ENCODE measurements at places on chromosomes 1 and 21.

- DNase-seq = no peak
These were observed 518.5 kb upstream of the ZRANB2 start for GRCh38 chr1:71599306-71599705.

GRCh38 chr1:167137793-167138510, 44.1 kb downstream of the STYXL2 start:
- no peak for DNase-seq

- DNase-seq = no peak
These were observed 214.4 kb upstream of the DAB1 start for GRCh38 chr1:57638239-57638638.

DNA sequence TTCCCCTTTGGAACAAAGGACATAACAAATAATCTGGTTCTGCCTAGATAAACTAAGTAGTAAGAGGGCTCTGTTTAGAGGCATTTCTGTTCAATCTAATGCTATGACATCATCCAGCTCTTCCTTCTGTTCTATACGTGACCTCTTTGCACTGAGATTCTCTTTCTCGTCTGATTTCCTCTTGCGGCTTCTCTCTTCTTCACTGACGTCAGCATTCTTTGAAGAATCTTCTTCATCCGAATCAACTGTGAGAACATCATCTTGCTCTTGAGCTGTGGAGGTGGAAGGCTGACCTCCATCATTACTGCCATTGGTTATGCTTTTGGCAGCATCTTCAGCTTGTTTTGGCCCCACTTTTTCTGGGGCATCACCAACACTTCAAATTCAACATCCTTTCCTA, 130.4 kb downstream of the HS2ST1 start:
- no peak for DNase-seq

DNA sequence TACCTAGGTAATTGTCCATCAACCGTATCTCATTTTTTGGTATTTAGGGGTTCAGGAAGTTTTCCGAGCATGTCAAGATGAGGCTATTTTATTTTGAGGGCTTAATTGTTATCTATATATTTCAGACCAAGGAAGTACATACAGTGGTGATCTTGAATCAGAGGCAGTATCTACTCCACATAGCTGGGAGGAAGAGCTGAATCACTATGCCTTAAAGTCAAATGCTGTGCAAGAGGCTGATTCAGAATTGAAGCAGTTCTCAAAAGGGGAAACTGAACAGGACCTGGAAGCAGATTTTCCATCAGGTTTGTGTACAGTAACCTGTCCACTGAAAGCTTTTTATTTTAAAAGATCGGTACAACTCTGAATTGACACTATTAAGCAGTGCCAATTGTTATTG, 130.2 kb downstream of the ZMYM4 start:
- DNase-seq = no peak

DNA sequence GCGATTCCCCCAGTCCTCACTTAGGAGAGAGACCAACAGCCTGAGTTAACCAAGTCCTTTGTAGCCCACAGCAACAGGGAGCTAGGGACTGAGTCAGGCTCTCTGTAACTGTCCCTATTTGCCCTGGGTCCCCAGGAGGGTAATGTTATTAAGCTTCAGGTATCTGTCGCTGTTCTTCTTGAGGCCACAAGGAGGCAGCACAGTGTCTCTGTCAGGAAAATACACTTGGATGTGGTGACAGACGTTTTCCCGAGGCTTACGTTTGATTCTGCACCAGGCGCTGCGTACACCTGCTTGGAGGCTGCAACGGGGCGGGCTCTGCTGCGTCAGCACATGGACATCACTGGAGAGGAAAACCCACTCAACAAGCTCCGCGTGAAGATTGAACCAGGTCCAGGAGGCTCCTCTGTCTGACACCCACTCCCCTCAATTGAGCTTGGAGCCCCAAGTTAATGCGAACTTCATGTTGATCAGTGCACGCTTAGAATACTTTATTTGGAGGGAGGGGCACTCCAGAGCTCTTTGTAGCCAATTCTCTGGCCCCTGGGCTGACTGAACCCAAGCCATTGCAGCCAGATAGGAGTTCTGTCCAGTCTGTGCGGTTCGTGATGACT, 10.7 kb upstream of the ELF3 start:
- peak; percentile 64 for DNase-seq

DNA sequence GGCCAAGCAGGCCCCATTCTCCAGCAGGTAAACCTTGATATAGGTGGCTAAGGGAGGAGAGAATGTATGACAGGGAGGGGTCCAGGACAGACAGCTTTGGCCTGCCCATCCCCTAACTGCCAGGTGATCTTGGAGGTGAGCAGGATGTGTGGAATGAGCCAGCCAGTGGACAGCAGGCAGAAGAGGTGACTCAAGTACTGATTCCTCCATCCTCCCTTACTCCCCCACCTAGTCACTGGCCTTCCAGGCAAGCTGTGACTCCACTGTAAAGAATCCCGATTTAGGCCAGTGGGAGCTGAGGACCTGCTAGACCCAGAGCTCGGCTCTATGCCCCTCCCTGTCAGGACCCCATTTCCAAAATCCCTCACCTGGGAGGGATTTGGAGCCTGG, 36.6 kb downstream of the RIMS3 start:
- no peak for DNase-seq

DNA sequence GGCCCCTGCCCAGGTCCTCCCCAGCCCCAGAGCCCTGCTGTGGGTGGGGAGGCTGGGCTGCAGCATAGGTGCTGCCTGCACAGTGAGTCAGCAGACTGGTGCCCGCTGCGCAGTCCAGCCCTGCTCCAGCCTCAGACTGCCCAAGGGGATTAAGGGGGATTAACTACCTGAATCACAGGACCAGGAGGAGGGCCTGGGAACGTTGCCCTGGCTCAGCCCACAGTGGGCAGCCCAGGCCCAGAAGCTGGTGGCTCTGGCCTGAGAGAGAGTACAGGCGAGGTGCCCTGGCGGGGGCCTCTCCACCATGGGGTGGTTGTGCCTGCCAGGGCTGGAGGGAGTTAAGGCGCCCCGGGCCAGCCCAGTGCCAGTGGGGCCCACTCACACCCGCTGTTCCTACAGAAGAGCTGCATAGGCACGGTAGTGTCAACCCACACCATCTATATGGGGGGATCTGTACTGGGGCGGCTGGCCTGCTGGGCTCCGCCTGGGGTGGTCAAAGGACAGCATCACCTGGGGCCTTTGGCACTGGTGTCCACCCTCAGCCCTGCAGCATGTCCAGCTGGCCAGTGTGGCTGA, 2.3 kb downstream of the OBSCN start:
- no peak for DNase-seq

DNA sequence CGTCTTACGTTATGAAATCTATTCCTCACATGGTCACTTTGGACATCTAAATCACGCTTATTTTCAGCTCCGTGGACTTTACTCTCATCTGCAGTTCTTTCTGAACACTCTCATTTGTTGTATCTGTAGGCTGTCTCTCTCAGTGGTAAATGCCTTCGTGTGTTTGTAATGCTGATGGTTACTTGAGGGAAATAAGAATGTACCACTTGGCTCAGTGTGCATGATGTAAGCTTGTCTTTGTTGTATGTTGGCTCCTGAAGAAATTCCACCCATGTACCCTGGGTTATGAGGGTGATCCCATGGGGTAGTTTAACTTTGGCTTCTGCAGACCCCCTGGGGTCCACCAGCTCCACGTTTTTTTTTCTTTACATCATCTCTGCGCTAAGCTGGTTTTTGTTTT, 378.4 kb downstream of the SETD4 start:
- DNase-seq = no peak

- no peak for DNase-seq
These were observed 97.0 kb upstream of the IRF2BP2 start for GRCh38 chr1:234706931-234707330.

- DNase-seq = no peak
These were observed 13.3 kb downstream of the CSF1 start for GRCh38 chr1:109923946-109924275.

- no peak for DNase-seq
These were observed 134.0 kb upstream of the LYPLAL1 start for GRCh38 chr1:219039682-219040154.

DNA sequence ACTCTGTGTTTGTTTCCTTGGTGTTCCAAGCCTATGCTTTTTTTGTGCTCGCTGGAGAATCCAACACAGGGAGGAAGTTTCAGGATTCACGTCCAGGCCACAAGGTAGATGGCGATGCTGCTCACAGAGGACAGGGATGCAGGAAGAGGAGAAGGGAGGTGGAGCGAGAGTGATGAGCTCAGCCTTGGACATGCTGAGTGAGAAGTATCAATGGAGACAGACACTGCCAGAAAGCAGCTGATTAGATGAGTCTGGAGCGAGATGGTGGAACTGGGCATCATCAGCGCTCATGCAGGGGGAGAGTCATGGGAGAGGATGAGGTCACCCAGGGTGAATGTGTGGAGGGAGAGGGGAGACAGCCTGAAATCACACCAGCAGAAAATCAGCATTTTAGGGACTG, 110.0 kb downstream of the GLUL start:
- no peak for DNase-seq

DNA sequence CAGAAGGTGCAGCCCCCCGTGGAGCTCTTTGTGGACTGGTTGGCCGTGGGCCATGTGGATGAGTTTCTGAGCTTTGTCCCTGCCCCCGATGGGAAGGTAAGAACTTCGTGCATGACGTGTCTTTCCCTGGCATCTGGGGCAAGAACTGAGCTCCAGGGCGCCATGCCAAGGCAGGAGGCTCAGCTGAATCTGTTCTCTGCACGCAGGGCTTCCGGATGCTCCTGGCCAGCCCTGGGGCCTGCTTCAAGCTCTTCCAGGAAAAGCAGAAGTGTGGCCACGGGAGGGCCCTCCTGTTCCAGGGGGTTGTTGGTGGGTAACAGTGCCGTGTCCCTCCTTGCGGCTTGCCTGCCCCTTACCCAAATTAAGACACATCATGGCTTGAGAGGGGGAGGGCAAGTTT, 27.7 kb downstream of the PADI3 start:
- DNase-seq = no peak

DNA sequence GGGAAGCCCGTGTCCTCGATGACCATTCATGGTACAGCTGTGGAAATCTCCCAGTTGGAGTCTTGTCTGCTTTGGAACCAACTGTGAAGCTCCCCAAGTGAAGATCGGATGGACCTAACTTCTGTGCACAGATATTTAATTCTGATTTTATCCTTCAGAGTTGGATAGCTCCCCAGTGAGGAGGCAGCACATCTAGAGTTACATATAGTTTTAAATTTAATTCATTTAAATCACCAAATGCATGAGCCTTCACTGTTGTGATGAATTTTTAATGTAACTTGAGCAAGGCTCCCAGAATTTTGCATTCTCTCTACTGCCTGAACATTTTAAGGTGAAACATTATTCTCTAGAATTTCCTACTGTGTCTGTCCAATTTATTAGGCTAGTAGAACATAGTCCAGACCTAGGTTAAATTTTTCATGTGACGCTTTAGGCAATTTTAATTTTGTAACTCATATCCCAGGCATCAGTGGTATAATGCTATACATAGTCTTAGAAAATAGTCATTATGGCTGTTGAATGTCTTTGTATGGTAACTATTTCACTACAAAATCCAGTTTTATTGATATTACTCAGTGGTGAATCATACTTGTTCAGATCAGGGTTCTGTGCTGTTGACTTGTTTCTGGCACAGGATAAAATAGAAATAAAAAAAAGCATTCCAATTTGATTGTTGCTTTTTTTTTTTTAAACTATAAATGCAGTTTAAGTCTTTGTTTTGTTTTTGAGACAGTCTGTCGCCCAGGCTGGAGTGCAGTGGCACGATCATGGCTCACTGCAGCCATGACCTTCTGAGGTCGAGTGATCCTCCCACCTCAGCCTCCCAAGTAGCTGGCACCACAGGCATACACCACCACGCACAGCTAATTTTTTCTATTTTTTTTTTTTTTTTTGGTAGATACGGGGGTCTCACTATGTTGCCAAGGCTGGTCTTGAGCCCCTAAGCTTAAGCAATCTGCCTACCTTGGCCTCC, 66.9 kb downstream of the PRDM2 start:
- no peak for DNase-seq

GRCh38 chr1:97314685-97315084, 593.1 kb downstream of the PTBP2 start:
- DNase-seq = no peak

- no peak for DNase-seq
These were observed 8.4 kb downstream of the SAMD11 start for GRCh38 chr1:932173-932510.

GRCh38 chr1:114203595-114204128, 50.0 kb upstream of the SYT6 start:
- no peak for DNase-seq

DNA sequence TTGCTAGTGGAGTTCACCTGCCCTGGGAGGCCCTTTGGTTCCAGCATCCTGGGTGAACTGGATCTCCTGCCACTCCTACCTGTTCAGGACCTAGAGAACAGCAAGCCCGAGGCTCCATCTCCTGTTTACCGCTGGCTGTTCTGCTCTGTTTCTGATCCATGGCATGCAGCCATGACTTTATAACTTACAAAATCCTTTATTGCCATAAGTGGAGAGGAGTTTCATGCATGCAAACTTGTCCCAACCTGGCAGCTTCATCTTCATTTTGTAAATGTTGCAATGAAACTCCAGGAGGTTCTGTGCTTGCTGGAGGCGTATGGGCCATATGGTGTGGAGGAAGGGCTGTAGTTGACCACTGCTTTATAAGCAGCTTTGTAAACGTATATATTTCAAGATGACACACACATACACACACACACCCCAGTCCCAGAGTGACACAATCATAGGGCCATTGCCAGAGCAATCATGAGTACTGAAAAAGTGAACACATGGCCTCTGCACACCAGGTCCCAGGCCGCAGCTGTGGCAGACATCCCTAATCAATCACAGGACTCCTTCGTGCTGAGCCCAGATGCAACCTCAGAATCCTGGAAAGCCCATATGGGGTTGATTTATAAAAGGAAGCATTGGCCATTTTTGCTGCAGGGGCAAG, 69.0 kb downstream of the UBIAD1 start:
- no peak for DNase-seq

DNA sequence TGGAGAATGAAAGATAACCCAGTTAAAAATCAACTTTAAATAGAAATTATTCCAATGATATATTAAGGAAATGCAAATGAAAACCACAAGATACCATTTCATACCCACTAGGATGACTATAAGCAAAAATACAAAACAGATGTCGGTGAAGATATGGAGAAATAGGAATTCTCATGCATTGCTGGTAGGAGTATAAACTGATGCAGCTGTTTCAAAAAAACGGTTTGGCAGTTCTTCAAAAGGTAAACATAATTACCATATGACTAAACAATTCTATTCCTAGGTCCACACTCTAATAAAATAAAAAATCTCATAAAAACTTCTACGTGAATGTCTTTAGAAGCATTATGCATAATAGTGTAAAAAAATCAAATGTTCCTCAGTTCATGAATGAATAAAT, 763.3 kb upstream of the BRINP3 start:
- no peak for DNase-seq

DNA sequence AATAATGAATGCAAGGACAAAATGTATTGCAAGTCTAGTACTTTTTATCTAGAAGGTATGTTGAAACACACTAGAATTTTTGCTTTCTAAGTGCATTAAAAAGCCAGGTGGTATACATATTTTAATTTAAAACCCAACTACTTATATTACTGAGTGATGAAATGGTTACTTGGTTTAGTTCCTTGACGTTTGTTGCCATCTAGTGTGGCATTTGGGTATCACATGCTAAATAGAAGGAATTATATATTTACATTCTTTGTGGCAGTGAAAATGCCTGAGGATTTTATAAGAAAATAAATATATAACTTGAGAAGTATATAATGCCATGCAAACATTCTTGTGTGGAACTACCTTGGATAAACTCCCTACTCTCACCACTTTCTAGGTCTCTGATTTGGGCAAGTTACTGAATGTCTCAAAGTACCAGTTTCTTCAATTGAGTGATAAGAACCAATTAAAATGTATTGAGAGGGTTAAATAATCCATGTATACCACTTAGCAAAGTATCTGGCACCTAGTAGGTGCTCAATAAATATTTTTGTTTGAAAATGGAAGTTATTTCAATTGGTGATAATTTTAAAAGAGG, 69.6 kb downstream of the SDCCAG8 start:
- DNase-seq = peak; percentile 37

- no peak for DNase-seq
These were observed 37.1 kb downstream of the NEXN start for GRCh38 chr1:77925518-77925917.
